Naive thymus-derived CD4-positive, alpha-beta T cell (primary cell): ENCODE measurements at places on chromosomes 1 and 21. TPM values are rescaled to one million over a fixed set of nuclear protein-coding genes. Genes with fewer than 3 reads are reported as not detected.

- no peak for DNase-seq
These were observed 25.1 kb upstream of the ASPM start for GRCh38 chr1:197171531-197171930.

DNA sequence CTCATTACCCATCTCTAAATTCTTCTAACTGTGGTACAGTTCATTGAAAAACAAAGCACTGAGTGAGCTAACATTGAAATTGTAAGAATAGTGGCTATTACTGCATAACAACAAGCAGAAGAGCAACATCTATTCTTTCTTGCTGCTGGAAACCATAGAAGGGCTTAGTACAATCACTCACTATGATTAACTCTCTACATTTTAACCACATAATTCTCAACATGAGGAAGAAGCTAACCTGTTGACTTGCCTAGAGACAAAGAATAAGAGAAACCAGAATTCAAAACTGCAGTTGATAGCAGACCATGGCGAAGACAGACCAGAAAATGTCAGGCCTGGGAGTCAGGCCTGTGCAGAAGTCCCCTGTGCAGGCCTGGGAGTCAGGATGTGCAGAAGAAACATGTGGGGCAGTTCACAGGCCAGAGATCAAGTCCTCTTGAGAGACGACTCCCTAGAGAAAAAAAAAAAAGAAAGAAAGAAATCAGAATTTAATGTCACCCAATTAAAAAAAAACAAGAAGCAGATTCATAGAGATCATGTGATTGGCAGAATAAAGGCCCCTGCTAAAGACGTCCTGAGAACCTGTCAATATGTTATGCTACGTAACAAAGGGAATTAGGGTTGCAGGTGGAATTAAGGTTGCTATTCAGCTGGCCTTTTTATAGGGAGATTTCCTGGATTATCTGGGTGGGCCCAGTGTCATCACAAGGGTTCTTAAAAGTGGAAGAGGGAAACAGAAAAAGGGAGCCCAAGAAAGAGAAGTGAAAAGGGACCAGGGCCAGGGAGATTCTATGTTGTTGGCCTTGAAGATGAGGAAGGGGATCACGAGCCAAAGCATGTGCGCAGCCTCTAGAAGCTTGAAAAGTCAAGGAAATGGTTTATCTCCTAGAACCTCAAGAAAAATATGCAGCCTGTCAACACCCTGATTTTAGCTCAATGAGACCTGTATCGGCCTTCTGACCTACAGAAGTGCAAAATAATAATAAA is 94.9 kb downstream of the MRPL39 start:
- DNase-seq = no peak

CD1B gene
- polyA plus RNA-seq = not detected

TMEM35B gene
- 166 TPM for polyA plus RNA-seq

DNA sequence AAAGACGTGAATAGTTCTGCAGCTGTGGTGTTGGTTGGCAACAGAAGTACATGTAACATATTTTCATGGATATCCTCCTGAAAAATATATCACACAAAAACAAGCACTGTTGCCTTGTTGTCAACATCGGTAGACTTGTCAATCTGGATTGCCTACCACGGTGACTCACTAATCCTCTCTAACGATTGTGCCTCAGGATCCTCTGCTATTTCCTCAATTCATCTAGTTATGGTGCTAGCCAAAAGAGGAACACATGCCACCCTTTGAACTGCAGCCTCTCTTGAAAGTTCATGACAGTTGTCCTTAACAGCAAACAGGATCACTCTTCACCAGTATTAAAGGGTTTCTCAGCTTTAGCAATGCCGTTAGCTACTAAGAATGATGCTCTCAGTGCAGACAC is 25.7 kb downstream of the RASAL2 start:
- no peak for DNase-seq

DNA sequence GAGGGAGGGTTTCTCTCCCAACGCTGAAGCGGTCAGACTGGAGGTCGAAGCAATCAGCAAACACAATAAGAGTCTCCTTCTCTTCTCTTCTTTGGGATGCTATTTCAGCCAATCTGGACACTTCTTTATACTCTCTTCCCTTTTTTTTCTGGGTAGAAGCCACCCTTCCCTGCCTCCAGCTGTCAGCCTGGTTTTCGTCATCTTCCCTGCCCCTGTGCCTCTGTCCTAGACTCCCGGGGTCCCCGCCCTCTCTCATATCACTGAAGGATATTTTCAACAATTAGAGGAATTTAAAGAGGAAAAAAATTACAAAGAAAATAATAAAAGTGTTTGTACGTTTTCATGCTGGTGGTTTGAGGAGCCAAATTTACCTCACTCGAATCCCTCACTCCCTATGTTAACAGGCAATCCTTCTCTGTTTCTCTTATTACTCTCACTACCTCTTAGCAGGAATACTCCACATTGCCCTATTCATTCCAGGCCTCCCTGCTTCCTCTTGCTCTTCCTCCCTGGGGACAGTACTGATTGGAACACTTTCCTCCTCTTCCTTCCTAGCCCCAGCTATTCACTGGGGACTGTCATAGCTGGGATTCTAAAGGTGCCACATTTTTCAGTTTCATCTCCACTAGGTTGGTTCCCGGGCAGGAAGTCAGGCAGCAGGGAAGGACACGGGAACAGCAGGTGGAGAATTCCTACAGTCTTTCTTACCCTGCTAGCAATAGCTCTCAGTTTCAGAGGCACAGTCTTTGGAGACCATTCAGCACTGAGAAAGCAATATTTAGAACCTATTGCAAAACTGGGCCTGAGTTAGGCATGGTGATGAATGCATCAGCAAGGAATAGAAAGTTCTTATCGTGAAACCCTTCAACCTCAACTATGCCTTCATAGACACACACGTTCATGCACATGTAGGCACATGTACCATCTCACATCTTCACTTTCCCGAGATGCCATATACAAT is 288.0 kb downstream of the PBX1 start:
- DNase-seq = no peak

NBPF12 gene
- 2.5 TPM for polyA plus RNA-seq

SCMH1 gene
- polyA plus RNA-seq = 7.8 TPM
